ENCODE measurements at places on chromosomes 3 and 15.

- DNase-seq: peak; percentile 90
Observed at GRCh38 chr3:170622369-170623159, 36.7 kb upstream of the SLC7A14 start.

DNA sequence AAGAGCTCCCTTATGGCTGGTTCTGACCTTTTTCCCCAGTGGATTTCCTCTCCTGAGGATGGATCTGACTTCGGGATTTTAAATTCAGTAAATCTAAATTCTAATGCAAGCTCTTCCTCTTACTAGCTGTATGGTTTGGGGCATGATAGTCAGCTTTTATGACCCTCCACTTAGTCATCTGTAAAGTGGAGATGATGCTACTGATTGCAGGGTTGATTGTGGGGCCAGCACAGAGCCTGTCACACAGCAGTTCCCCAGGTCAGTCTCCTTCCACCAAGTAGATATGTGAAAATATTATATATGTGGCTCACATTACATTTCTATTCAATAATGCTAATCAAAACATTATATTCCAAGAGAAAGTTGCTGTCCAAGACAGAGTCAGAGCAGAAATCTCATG, 141.3 kb upstream of the UBE2E1 start:
- DNase-seq: no peak

- no peak for DNase-seq
Observed at GRCh38 chr15:69914960-69915359, 182.8 kb downstream of the TLE3 start.

- DNase-seq: no peak
Observed at GRCh38 chr15:42504631-42505030, 9.2 kb downstream of the SNAP23 start.

GRCh38 chr3:155658671-155659261, 86.1 kb downstream of the PLCH1 start:
- no peak for DNase-seq

GRCh38 chr3:193909387-193909786, 226.6 kb upstream of the HES1 start:
- DNase-seq: no peak

DNA sequence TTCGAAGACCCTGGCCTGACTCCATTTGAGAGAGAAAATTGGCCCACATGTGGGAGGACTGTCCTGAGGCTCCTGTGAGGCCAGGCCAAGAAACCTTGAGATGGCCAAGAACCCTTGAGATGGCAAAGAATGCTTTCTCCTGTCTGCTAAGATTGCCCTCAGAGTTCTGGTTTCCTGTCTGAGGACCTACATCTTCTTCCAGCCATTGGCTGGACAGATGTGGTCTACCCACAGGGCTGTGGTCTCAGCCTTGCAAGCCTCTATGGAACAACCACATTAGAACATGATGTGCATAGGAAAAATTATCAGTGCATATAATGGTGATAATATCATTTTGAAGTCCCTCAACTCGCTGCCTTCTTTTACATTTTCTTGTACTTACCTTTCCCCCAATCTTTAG, 10.8 kb upstream of the RASA2 start:
- no peak for DNase-seq

- DNase-seq: no peak
Observed at GRCh38 chr3:37963016-37963415, 27.6 kb upstream of the VILL start.

Measured in AG08396 (cell line).